ENCODE measurements at places on chromosomes 4 and X.

DNA sequence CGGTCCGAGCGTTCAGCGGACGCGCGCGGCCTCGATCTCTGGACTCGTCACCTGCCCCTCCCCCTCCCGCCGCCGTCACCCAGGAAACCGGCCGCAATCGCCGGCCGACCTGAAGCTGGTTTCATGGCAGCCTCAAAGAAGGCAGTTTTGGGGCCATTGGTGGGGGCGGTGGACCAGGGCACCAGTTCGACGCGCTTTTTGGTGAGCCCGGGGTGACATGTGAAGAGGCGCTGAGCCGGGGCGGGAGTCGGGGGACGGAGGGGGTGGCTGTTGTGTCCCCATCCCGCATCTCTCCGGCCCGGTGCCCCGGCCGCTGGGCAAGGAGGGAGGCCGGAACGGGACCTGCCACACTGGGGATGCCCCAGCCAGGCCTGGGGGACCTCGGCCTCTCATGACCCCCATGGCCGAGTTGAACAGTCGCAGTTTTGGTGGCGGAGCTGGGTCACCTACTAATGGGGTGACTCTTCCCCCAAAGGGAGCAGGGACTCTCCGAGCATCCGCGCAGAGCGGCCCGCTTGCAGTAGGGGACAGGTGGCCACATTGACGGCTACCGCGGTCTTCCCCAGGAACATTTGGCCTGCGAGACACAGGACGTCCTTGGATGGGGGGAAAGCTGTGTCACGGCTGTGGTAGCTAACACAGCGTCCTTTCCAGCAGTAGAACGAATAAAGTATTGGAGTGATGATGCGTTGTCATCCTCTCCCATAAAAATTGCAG, at the start of gene GK:
Gene GK, plus strand, starts transcription at position 9 of the 717 bp plus-strand sequence. Its CDS starts 115 bp downstream, at position 124.
- DNase-seq = peak; percentile 23

GRCh38 chrX:9802737-9803136, 16.5 kb downstream of the SHROOM2 start:
- DNase-seq = no peak

GRCh38 chrX:19174401-19175025, 52.2 kb upstream of the ADGRG2 start:
- no peak for DNase-seq

DNA sequence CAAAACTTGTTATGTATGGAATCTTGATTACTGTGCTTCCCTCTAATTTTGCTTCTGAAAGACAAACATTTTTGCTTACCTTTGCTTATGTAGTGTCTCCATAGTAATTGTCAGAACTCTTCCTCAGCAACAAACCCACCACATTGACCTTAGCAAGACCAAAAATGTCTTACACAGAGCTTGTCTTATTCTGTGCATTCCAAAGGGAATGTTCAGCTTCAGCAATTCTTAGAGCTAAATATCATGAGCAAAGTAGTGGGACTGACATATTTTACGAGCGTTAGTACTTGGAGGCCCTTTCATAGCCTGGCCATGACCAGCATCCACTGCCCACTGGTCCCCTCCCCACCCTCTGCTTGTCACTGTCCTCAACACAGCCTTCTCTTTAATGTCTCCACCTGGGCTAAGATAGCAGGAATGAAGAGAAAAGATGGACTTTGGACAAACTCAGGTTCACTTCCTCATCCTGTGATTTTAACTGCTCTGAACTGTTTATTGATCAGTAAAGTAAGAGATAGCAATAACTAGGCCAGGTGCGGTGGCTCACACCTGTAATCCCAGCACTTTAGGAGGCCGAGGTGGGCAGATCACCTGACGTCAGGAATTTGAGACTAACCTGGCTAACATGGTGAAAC, 15.5 kb upstream of the SH3D19 start:
- DNase-seq = no peak

DNA sequence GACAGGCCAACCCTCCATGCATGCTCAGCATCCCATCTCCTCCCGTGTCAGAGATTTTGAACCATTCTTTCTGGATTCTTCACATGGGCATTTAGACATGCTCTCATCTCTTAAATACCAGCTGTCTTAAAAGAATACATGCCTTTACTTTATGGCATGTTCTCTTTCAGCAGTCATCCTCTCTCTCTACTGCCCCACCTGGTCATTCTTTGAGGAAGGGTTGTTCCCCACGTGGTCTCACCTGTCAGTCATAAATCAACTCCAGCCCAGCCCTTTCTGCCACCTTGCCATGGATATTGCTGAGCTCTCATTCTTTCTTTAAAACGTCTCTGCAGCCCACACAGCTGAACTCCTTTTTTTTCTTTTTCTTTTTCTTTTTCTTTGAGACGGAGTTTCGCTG, 111.3 kb downstream of the ARHGAP10 start:
- no peak for DNase-seq

GRCh38 chrX:120560405-120560841, 339 bp downstream of the CUL4B start:
- DNase-seq = peak; percentile 58

DNA sequence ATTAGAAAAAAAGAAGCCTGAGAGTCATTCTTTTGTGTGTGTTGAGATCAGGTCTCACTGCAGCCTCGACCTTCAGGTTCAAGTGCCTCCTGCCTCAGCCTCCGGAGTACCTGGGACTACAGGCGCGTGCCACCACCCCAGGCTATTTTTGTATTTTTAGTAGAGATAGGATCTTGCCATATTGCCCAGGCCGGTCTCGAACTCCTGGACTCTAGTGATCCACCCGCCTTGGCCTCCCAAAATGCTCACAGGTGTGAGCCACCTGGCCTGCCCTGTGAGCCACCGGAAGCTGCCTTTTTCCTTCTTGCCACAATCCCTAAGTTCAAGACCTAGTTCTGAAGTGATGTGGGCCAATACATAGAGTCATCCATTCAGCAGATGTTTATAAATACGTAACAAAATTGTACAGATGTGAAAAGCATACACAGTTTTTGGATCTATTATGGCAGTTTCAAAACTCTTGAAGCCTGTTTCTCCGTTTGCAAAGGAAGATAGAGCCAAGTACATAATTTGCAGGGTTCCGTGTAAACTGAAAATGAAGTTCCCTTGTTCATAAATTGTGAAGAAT, 536 bp upstream of the CTSO start:
- DNase-seq = no peak

GRCh38 chr4:98564852-98565251, 93.6 kb downstream of the TSPAN5 start:
- no peak for DNase-seq

DNA sequence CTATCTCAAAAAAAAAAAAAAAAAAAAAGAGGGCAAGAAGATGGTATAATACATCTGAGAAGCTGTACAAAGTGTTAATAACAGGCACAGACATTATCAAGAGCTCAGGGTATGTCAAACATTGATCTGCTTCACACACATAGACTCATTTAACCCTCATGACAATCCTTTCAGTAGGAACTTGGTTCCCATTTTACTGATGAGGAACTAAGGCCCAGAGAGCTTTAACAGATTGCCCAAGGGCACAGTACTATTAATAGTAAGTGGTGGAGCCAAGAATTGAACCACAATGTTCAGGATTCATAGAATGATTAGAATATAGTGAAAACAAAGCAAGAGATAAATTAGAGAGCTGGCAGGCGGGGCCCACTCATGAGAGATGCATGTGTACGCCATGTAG, 154.4 kb downstream of the EFHC2 start:
- DNase-seq = no peak
